ENCODE measurements at places on chromosomes 12 and 14.

- DNase-seq, result no peak
Measured at GRCh38 chr12:117686911-117687377, 281.8 kb downstream of the KSR2 start.

DNA sequence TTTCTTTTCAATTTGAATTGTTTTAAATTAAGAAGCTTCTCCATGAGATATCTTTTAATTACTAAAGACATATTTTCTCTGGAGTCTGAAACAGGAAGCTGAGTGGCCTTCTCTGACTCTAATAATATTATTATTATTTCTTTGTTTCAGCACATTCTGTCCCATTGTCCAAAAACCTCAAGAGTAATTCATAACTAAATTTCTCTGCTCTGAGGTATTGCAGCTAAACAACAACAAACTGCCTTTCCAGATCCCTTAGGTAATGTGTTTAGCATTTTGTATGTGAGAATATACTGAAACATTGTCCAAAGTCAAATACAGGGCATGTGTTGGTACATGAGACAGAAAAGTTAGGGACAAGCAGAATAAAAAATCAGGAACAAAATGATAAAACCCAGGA lies 199.0 kb upstream of the FAR2 start:
- no peak for DNase-seq

DNA sequence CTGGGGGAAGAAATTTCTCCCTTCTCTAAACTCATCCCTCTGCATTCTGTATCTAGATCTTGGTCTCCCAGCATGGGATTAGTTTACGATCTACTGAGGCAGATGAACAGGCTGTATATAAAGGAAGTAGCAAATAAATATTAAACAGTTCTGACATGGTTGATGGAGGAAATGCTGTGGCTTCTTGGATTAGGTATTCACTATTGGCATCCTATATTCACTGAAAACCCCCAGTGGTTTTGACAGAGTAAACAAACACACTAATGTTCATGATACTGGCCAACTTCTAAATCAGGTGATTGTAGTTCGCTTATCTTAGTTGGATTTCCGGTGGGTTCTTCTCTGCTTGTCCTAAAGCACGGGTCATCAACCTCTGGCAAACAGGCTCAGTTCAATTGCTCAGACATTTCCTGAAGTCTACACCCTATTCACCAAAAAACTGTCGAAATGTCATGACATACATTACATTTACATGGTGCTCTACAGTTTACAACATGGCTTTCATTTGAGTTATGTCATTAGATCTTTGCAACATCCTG lies 433.9 kb downstream of the EGLN3 start:
- DNase-seq, result no peak

DNA sequence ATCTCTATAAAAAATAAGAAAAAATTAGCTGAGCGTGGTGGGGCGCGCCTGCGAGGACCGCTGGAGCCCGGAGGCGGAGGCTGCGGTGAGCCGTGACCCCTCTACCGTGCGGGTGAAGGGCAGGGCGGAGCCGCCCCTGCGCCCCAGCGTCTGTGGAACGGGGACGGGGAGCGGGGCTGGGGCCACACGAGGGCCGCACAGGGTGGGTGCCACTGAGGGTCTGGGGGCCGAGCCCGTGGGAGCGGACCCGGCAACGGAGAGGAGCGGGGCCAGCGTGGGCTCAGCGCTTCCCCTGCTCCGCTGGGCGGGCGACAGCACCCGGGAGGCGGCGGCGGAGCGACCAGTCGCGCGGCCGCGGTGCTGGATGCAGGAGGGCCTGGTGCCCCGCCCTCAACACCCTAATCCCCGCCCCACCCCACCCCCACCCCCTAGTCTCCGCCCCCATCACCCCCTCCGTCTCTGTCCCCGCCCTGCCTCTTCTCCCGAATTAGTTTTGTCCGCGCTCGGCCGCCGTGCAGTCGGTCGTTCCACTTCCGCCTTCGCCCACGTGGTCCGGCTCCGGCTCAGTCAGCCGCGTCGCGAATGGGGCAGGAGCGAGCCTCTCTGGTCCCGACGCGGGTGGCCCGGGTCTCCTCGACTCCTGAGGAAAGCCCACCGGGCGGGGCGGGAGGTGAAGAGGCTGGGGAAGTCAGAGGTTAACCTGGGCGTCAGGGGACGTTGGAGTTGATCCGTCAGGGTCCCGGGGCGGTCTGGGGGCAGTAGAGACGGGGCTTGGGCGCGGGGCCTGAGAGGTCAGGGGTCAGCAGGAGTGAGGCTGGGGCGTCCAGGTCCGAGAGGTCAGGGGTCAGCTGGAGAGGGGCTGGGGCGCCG lies at the start of gene PUS1:
Gene PUS1 (plus strand): TSS at position 566 of the 870 bp plus-strand sequence. CDS start 447 bp downstream, outside the sequence.
- DNase-seq, result peak; percentile 96

DNA sequence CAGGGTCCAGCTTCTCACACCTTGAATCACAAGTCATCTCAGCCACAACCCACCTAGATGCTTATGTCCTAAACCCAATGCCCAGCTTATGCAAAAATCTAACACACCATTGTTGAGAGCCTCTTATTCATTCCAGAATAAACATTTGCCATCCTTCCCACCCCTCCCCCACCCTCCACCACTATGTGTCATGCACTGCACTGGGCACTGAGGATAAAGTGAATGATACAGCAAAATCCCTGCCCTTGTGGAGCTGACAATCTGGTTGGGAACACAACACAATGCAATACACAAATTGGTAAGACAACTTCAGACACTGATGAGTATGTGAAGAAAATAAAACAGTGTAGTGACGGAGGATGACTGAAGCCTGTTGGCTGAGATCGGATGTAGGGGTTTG lies 1.4 kb upstream of the GLTP start:
- no peak for DNase-seq

GRCh38 chr12:93880853-93881522 lies 203.8 kb downstream of the CRADD start:
- peak; percentile 9 for DNase-seq

DNA sequence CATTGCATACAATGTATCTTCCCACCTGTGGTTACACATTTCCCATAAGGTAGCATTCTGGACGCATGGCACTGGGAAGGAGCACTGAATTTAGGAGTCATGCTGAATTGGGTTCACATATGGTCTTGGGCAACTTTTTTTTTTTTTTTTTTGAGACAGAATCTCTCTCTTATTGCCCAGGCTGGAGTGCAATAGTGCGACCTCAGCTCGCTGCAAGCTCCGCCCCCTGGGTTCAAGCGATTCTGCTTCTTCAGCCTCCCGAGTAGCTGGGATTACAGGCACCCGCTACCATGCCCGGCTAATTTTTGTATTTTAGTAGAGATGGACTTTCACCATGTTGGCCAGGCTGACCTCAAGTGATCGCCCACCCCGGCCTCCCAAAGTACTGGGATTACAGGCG lies 13.3 kb downstream of the DIP2B start:
- no peak for DNase-seq

DNA sequence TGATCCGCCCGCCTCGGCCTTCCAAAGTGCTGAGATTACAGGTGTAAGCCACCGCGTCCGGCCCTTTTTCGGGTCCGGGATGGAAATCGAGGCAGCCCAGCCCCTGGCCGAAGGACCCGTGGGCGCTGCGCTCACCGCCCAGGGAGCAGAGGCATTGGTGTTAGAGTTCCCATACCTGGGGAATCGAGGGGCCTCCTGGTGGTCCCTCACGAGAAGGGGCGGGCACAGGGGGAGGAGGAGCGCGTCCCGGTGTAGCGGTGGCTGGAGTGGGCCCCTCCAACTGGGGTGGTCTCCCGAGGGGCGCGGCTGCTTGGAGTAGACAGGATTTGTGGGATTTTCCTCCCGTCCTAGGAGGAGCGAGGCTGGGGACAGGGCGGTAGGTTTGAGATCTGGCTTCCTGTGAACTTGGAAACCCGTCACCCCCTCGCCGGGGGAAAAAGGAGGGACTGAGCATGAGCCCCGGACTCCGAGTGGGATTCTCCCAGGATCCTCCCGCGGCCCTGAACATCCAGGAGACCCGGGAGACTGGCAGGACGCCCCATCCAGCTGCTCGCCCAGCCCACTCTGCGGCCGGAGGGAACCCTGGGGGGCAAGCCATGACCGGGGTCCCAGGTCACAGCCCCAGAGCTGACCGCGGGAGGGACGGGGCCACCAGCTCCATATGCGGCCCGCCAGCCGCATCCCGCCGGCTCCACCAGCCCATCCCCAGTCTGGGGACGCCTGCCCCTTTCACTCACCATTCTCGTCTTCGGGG lies 70.9 kb downstream of the ASCL4 start:
- no peak for DNase-seq

DNA sequence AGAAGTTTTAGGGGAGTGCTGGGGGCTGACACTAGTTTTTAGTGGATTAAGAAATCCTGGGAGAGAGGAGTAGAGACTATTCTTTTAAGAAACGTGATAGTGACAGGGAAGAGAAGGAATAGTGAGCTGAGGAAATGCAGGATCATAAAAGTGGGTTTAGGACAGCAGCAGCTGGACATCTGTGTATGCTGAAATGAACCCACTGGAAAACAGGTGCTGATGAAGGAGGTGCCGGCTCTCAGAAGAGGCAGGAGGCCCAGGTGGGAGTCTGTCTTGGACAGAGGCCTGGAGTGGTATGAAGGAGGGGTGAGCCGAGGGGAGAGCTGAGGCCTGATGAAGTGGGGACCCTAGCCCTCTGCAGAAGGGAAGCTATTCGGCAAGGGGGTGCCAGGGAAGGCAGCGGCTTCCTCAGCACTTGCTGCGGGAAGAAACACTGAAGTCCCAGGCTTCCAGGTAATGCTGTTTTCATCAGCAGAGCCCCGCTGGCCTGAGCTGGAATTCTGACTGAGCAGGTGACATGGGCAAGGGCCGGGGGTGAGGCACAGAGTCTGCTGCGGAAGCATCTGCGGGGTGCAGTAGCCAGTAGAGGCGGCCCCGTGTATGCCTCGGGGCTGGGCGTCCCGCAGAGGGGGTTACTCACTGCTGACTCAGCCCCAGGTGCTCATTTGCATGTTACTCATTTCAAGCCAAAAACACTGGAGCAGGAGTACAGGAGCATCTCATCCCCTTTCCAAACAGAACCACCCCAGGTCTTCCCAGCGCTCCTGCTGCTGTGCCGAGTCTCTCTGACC lies 89.7 kb downstream of the TMCC3 start:
- peak; percentile 14 for DNase-seq
